Stimulated activated CD4-positive, alpha-beta T cell treated with anti-CD3 and anti-CD28 coated beads, Interleukin-2, amount 100 ng/mL, for 4 hours (primary cell): ENCODE measurements at places on chromosomes 3 and 15.

DNA sequence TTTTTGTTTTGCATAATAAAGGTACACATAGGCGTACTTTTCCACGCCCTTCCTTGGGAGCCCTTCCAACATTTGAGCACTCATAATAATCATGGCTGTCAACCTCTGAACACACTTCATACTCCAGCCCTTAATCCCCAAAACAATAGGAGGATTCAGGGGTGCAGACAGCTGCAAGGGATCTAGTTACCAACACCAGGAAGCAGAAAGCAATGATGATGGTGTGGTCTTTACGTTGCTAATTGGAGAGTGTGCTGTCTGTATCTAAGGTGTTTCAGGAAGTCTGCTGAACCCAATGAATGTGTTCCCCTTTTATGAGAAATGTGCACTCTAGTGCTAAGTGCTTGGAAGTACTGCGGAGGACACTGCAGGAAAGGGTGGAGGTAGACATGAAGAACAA lies 60.3 kb upstream of the PDZRN3 start:
- no peak for DNase-seq

DNA sequence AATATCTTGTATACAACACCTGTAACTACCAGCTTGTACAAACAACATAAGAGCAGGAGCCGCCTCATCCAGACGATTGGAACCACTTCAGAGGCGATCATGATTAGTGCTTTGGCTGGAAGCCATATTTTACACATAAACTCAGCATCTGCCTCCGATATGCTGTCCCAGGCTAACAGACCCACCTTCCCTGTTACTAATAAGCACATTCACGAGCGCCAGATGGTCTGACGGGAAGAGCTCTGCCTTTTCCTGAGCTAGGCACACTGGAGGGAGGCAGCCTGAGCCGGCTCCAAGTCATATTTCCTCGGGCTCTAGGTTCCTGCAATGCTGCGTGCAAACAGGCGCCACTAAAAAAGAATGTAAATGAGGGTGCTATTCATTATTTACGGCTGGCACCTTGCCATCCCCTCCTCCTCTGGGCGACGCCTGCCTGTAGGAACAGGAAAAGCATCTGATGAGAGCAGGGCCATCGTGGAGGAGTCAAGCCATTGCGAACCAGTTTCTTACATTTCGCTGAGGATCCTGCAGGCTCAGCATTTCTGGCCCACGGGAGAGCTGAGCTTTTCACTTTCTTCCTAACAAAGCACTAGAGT lies 98.2 kb downstream of the ANXA2 start:
- DNase-seq = no peak

DNA sequence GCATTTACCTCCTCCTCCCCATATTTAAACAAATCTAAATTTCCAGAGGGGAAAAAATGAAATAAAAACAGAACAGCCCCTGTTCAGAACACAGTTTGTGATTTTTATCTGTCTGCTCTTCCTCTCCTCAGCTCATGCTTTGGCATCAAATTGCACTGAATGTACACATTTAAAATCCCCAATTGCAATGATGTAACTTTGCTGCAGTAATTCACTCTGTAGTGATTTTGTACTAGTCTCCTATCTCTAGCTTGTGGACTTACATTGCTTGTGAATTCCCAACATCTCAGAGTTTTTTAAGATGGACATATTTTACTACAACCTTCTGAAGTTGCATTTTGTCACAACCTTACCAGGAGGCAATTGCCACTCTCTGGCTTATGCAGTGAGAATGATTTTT lies 81.6 kb upstream of the ROBO2 start:
- DNase-seq = no peak

DNA sequence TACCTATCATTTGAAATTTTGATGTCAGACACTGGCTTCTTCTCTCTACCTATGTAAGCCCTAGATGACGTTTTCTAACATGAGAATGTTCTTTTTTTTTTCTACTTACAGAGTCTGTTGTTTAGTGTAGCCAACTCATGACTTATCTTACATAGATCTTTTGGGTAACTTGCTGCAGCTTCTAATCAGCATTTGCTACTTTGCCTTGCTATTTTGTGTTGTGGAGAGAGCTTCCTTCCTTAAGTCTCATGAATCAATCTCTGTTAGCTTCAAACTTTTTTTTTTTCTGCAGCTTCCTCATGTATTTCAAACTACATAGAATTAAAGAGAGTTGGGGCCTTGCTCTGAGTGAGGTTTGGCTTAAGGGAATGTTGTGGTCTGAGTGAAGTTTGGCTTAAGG lies 568.7 kb upstream of the BCHE start:
- no peak for DNase-seq

GRCh38 chr3:185204894-185205293 lies 49.0 kb downstream of the EHHADH start:
- no peak for DNase-seq
